Stimulated activated CD4-positive, alpha-beta T cell treated with anti-CD3 and anti-CD28 coated beads, Interleukin-2, amount 100 ng/mL, for 24 hours (primary cell): ENCODE measurements at places on chromosomes 4 and X.
A peak's percentile ranks its signal among the peaks of the same experiment; 100 is the strongest.

GRCh38 chr4:183505611-183506388, 942 bp downstream of the ING2 start:
- peak; percentile 87 for DNase-seq

GRCh38 chrX:69280933-69281332, 115.7 kb upstream of the PJA1 start:
- no peak for DNase-seq

GRCh38 chrX:12890467-12890866, 16.0 kb upstream of the TLR8 start:
- no peak for DNase-seq

- no peak for DNase-seq
Measured at GRCh38 chrX:106950381-106950780, 30.2 kb downstream of the CLDN2 start.

DNA sequence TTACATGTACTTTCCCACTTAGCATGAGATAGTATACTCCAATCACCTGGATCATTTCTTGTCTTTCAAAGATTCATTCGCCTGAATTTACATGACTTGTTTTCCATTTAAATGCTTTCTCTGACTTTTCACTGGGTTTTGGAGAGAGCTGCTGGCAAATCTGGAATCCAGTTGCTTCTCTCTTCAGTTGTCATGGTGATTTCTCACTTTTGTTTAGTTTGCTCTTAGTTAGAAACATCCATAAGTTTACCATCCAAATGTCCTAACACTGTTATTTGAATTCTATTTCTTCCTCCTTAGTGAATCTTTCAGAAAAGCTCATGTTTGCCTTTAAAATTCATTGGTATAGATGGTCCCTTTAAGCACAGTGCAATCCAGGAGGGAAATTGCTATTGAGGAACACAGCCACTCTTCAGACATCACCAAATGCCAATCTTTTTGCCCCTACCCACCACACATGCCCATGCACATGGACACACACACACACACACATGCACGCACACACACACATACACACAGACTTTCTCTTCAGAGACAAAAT, 51.7 kb downstream of the REELD1 start:
- DNase-seq = no peak

- DNase-seq = no peak
Measured at GRCh38 chr4:8840006-8840793, 31.4 kb downstream of the HMX1 start.

GRCh38 chrX:72492499-72492898, 80.1 kb downstream of the HDAC8 start:
- DNase-seq = no peak

DNA sequence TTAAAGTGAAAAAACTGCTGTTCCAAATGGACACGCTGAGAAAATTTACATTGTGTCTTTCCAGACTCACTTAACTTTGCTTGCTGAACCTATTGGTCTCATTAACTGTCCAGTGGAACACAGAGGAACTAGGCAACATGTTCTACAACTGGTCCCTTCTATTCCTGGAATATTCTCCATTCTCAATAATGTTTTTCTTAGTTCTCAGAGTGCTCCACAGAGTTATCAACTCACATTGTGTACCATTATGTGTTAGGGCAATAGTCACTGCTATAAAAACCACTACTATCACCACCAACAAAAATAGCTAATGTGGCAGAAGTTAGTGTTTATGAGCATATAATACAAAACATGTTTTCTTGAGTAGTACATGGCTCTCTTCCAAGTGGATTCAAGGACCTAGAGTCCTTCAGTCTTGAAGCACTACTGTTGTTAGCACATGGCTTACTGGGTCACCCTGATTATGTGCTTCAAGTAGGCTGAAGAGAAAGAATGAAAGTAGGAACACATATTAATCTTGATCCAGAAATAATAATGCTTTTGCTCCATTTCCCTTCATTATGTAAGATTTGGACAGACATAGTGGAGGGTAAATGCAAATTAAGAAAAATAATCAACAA, 865.3 kb upstream of the HS3ST1 start:
- no peak for DNase-seq

GRCh38 chr4:24117975-24118374, 228.1 kb upstream of the PPARGC1A start:
- DNase-seq = no peak

- no peak for DNase-seq
Measured at GRCh38 chrX:120575379-120576114, 14.8 kb upstream of the CUL4B start.

DNA sequence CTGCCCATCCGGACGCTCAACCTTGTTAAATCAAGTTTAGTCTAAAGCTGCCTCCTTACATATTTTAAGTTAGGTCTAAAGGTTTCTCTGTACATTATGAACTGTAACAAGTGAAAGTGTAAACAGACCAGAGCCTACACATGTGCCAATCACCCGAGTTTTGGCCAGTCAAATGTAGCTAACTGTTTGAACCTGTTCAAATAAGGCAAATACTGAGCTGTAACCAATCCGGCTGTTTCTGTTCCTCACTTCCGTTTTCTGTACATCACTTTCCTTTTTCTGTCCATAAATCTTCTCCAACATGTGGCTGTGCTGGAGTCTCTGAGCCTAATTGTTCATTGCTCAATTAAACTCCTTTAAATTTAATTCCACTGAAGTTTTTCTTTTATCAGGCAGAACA, 113.3 kb upstream of the SHISA3 start:
- no peak for DNase-seq

DNA sequence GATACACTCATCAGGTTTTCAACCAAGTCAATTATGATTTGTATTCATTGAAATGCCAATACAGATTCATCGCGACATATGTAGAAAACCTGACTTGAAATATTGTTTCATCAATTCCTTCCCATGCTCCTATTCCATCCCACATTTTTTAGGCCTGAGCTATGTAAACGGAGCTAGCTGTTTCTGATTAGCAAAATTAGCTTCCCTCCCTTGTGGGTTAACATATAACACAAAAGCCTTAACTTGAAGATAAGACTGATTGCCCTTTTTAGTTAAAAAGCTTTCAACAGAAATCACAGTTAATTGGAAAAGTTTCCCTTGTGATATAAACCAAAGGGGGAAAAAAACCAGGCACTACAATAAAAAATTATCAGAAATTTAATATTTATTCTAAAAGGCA, 32.8 kb upstream of the DCLK2 start:
- DNase-seq = no peak

- no peak for DNase-seq
Measured at GRCh38 chrX:115233497-115234455, at the start of gene LRCH2. Gene LRCH2, minus strand, starts transcription at chrX:115234096. Its CDS starts 55 bp downstream, at chrX:115234041.

DNA sequence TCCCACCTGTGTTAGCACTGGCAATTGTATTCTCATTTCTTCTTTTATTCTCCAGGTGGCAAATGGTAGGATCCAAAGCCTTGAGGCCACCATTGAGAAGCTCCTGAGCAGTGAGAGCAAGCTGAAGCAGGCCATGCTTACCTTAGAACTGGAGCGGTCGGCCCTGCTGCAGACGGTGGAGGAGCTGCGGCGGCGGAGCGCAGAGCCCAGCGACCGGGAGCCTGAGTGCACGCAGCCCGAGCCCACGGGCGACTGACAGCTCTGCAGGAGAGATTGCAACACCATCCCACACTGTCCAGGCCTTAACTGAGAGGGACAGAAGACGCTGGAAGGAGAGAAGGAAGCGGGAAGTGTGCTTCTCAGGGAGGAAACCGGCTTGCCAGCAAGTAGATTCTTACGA, 176.9 kb downstream of the PTTG2 start:
- DNase-seq = no peak

- no peak for DNase-seq
Measured at GRCh38 chr4:123843137-123843536, 446.5 kb downstream of the SPRY1 start.

- DNase-seq = no peak
Measured at GRCh38 chr4:183977707-183978106, 72.6 kb downstream of the STOX2 start.

GRCh38 chr4:6426571-6427438, 45.6 kb downstream of the PPP2R2C start:
- no peak for DNase-seq

- no peak for DNase-seq
Measured at GRCh38 chr4:154545689-154546088, 4.5 kb downstream of the PLRG1 start.

GRCh38 chrX:129686422-129686948, 31.7 kb upstream of the APLN start:
- DNase-seq = no peak

DNA sequence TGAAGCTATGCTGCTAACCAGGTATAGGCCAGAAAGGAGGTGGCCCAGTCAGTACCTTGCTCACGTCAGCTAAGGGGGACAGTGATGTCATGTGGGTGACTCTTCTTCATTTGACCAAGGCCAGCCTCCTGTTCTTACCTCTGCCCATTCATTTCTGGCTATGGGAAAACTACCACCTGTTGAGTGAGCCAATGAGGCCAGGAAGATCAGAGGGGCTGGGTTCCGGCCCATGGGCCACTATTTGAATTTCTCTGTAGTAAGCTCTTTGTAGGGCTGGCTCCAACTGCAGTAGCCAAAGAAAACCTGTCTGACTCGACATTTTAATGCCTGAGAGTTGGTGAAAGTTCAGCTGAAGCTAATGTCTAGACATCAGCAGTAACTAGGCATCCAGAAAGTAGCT, 102.6 kb downstream of the AKAP4 start:
- DNase-seq = no peak

DNA sequence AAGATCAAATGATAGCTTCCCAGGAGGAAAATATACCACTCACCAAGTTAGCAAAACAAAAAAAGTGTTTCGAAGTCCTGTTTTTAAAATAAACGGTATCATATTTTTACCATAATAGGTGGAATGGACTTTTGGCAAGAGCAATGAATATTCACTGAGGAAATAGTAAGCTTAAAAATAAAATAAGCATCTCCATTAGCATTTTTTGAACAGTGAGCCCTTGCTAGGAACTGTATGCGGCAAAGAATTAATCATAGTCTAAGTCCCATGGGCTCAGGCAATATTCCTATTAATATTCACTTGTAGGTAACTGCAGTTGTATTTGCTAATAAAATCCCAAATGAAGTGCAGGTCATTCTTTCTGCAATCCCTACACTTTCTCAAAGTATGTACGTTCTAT, 191.7 kb upstream of the GABRA2 start:
- no peak for DNase-seq

GRCh38 chrX:135520022-135520552, 373 bp upstream of the INTS6L start:
- no peak for DNase-seq

DNA sequence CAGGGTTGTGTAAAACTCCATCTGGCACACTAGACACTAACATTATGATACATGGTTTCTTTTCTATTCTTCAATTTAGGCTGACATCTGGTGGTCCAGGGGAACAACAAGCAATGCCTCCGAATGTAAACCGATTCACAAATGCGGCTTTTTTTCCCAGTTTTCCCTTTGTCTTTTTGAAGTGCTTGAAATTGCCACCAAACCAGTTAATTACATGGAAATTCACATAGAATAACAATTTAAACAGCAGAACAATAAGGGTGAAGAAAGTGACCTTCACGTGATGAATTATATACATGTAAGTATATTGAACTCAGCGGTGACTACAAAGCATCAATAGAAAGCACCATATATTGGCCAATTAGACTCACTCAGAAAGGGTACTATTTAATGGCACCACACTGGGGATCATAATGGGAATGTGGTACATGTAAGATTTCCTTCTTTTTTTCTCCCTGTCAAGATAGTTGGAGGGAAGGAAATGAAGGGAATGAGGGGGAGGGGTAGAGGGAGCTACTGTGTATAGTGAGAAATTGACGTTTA, 103.9 kb downstream of the MMRN1 start:
- DNase-seq = no peak

- DNase-seq = no peak
Measured at GRCh38 chr4:101621120-101621519, 169.4 kb upstream of the BANK1 start.

- no peak for DNase-seq
Measured at GRCh38 chr4:110510955-110511544, 35.1 kb downstream of the ENPEP start.

GRCh38 chr4:83810428-83810827, 274.5 kb downstream of the GPAT3 start:
- no peak for DNase-seq

- DNase-seq = peak; percentile 64
Measured at GRCh38 chrX:13647709-13648212, 5.2 kb upstream of the TCEANC start.

- DNase-seq = no peak
Measured at GRCh38 chrX:9420275-9421265, 44.3 kb upstream of the TBL1X start.

GRCh38 chr4:55931833-55932232, 16.9 kb upstream of the CEP135 start:
- DNase-seq = no peak

- DNase-seq = no peak
Measured at GRCh38 chr4:94349193-94349592, 6.6 kb upstream of the HPGDS start.

DNA sequence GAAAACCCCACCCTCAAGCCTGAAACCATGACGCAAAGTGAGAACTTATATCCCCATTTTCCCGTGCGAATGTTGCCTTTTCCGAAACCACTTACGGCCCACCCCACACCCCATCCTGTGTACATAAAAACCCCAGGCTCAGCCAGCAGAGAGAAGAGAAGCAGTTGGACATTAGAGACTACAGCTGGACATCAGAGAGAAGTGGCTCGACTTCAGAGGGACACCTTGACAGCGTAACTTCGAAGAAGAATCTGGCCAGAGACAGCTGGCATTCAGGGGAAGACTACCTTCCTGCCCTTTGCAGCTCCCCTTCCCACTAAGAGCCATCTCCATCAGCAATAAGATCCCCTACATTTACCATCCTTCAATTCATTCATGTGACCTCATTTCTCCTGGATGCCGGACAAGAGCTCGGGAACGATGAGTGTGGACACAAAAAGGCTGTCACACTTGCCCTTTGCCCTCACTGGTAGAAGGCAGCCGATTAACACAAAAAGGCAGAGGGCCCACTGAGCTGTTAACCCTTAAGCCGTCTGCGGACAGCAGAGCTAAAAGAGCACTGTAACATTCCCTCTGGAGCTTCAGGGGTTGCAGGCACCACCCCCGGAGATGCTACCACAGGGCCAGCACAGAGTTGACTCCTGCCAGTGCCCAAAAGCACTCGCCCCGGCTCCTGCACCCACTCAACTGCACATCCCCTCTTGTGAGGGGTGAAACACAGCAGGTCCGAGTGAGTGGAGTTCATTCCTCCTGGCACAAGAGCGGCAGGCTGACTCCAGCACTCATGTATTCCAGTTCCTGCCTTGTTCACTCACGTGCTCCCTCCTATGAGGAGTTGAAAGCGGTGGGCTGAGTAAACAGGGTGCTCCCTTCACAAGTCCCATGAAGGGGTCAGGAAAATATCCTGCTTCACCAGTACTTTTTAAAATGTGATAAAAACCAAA, 7.5 kb downstream of the CHM start:
- DNase-seq = no peak
